ENCODE measurements at places on chromosomes 13 and 19.

- peak; percentile 58 for DNase-seq
These were observed 42.1 kb upstream of the C1QTNF9 start for GRCh38 chr13:24267274-24267673.

- no peak for DNase-seq
These were observed 296.5 kb downstream of the LMO7 start for GRCh38 chr13:75932636-75933035.

- no peak for DNase-seq
These were observed 132.1 kb upstream of the SPACA7 start for GRCh38 chr13:112244061-112244460.

- no peak for DNase-seq
These were observed 567.7 kb downstream of the GPC6 start for GRCh38 chr13:93794197-93794885.

- no peak for DNase-seq
These were observed 30.4 kb downstream of the ARHGEF7 start for GRCh38 chr13:111145506-111145905.

- DNase-seq = no peak
These were observed 3.6 kb upstream of the ELANE start for GRCh38 chr19:848386-848921.

DNA sequence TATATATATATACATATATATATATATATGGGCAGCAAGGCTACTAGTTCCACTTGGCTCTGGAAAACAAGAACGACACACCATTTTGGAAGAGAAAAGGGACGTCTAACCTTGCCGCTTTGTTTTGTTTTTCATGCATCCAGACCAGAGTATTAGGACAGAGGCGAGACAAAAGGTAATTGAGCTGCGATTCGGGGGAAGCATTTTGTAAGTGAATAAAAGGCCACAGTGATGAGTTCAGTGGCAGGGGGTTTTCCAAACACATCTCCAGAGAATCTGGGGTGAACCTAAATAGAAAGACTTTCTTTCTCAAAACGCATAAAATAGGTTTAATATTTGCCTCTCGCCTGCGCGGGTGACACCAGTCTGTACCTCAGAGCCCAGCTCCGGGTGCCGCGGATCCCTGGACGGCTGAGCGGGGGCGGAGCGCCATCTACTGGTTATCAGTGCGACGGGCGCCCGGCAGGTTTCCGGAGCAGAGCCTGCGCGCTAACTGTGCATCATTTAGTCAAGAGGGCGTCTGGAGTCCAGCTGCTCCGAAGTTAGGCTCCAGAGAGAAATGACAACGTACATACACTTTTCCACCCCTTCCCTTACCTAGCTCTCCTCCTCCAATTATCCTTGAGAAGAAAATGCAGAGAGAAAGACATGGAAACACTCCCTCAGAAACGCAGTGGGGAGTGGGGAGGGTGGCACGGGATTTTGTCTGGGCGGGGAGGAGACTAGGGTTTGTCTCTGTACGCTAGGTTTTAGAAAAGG is 262.3 kb downstream of the TBC1D4 start:
- peak; percentile 85 for DNase-seq

DNA sequence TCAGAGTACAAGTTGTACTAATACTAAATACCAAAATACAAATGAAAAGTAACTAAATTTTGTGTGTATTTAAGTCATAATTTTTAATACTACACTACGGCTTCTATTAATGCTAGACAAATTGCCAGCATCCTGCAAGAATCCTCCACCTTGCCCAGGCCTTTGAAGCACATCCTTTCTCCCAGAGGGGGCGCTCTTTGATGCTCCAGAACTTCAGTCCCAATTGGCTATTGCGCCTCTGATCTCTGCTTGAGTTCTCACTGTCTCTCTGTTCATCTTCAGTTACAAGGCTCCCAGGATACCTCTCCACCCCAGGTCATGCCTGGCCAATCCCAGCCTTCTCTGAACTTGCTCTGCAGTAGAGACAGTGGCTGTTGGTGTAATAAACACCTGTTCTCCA is 141.0 kb downstream of the DCLK1 start:
- no peak for DNase-seq

- DNase-seq = peak; percentile 24
These were observed 3.8 kb upstream of the APC2 start for GRCh38 chr19:1445932-1446712.

- no peak for DNase-seq
These were observed 9.7 kb downstream of the TEX29 start for GRCh38 chr13:111330066-111330610.

DNA sequence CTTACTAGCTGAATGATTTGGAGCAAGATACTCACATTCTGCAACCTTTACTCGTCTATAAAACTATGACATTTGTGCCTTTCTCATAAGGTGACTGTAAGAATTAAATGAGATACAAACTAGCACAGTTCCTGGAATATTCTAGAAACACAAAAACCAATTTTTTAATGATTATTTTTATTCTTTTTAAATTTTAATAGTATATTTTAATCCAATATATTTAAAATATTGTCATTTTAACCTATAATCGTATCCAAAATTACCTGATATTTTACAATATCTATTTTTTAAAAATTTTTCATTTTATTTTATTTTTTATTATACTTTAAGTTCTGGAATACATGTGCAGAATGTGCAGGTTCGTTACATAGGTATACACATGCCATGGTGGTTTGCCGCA is 238.1 kb downstream of the OLFM4 start:
- no peak for DNase-seq

DNA sequence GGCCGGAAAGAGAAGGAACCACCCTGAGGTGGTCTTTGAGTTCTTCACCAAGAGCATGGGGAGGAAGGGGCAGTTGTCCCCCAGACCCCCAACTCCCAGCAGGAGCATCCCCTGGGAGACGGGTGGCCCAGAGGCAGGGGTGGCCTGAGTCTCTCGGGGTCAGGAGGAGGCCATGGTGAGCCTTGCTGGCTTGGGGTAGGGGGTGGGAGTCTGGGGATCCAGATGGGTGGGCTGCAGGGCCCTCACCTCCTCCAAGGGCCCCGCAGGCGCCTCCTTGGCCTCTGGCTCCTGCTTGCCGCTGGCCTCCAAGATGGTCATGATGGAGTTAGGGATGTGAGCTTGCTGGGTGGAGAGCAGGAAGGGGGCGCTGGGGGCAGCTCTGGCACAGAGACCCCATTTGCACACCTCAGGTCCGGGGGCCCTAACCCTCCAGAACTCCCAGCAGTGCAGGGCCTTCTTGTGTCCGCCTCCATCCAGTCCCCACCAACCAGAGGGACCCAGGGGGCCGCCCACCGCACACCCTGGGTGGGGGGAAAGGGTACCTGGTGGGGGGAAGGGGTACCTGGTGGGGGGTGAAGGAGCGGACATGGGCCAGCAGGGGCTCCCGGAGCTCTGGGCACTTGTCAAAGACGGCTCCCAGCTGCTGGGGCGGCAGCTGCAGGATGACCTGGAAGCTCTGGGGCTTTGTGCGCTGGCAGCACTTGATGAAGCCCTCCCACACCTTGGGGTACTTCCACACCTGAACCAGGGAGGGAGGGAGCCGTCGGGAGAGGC is 1.3 kb upstream of the RSPH6A start:
- DNase-seq = no peak

DNA sequence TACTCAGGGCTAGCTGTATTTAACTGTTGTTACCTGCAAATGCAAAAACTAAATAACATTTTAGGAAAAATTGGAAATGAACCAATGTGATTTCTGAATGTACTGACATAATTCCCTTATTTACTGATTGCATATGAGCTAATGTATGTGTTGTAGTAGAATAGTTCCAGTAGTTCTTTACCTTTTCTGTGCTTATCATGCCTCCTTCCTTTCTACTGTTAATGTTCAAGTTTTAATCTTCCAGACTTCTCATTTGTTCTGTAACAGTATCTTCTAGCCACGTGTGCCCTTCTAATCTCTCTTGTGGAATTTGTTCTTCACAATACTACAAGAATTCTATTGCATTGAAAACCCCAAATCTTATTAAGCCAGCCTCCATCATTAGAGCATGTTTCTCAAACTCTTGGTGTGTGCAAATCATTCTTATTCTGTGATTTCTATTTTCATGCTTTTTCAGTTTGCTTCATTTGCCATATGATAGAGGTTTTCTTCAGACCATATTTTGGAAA is 17.7 kb downstream of the LSM14A start:
- no peak for DNase-seq

- no peak for DNase-seq
These were observed 22.7 kb downstream of the CCNA1 start for GRCh38 chr13:36454987-36455386.

GRCh38 chr19:9175326-9175725 is 3.5 kb upstream of the OR7D2 start:
- no peak for DNase-seq

DNA sequence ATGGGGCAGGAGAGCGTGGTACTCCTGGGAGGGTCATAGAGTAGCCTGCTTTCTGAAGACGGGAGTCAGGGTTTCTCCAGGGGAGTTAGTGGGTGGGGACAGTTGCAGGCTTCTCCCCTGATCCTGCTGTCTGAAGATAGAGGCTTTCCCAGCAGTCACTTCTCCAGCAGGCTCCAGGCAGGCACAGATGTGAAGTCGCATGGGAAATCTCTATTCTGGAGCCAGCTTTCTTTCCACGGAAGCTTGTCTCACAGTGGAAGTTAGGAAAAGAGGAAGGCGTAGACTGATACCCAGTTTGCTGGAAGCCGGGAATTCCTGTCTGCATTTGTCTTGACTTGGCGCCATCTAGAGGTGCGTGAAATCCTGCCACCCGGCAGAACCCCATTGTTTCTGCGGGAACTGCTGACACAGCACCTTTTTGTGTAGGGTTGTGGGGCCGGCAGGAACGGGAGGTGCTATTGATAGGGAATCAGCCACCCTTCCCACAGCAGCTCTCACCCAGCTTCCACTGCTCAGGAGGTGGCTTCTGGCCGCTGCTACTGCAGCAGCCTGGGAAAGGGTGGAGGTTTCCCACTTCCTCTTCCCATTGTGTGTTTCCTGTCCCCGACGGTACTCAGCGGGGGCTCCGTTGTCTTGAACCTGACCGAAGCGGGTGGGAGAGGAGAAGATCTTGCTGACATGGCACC is 28.5 kb upstream of the NPAS1 start:
- peak; percentile 72 for DNase-seq

DNA sequence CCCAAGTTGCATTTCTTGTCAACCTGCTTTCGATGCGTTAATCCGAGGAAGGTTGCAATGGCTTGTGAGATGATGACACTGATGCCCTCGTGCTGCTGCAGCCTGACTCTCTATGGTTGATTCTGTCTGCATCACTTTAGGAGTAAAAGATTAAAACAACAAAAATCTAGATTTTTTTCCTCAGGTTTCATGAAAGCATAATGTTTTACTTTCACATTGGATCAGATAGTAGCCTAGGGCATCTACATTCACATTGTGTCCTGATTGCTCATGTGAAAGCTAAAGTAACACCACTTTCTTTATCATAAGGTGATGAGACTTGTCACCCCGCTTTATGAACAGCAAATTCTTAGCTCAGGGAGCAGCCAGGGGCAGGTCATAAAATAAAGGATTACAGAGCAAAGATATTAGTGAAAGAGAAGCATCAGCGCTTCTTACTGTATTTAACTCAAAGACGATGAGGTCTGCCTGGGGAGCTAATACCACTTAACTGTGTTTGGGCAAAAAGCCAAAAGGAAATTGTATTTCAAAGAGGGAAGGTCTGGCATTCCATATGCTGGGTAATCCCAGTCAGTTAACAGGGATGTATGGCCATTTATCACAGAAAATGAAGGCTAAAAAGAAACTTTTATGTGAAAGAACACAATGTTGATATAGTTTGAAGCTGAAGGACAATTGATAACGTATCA is 270.5 kb downstream of the GPC6 start:
- DNase-seq = no peak

DNA sequence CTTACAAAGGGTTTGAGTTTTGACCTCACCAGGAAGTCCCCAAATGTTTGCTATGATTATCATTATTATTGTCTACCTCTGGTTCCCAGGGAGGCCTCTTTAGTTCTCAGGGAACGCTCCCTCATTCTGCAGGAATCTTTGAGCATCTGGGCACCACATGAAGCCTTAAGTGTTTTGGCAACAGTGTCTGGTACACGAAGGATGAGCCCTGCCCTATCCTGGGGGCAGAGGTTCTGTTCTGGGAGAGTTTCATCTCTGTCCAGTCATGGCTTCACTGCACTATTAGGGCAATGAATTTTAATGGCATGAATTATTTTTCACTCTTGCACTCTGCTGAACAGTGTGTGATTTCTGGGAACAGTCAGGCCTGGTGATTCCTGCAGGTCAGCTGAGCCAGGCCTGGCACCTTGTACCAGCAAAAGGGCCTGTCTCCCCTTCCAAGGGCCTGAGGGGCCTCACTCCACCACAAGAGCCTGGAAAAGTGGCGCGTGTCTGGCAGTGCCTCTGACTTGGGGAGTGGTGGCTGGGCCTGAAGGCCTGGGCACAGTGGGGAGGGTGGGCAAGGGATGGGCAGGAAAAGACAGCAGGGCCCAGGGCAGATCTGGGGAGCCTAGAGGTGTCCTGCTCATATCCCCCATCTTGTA is 4.6 kb downstream of the FAM187B start:
- DNase-seq = no peak

GRCh38 chr19:29860492-29860891 is 48.7 kb downstream of the CCNE1 start:
- no peak for DNase-seq

DNA sequence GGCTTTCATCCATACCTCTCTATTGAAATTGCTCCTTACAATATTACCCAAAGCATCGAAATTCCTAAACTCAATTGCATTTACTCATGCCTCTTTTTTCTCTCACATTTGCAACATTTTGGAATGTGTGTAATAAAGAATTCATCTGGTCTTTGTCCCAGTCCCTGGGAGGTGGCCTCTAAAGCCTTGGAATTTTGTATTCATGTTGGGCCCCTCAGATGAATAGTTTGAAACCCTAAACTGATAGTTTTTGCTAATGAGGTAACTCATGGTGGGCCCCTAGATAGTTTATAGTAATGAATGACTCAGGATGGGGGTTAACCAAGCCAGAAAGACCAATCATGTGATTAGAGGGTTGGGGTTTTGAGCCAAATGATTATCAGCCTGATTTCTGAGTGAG is 490.4 kb downstream of the DIAPH3 start:
- DNase-seq = no peak

GRCh38 chr13:59970847-59971246 is 192.9 kb downstream of the DIAPH3 start:
- DNase-seq = no peak

GRCh38 chr19:58544591-58545285 is 874 bp downstream of the TRIM28 start:
- DNase-seq = peak; percentile 91

DNA sequence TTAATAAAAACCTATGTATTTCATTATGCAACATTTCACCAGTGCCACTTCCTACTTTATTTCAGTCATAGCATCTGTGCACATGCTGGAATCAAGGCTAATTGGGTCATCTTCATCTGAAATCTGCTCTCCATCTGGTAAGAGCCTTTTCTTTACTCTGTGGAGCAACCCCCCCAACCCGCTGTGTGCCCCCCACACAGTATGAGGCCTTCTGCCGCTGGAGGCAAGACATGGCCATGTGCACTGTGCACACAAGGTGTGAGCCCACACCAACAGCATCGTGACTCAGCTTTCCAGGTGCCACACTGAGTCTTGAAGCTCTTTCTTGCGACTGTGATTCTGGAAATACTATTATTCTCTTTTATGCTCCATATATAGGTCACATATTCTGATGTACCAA is 471.0 kb downstream of the TBC1D4 start:
- no peak for DNase-seq

Data from suppressor macrophage (primary cell).